ENCODE measurements at places on chromosomes 4 and X. TPM values are rescaled to one million over a fixed set of nuclear protein-coding genes. Genes with fewer than 3 reads are reported as not detected.

Gene CCSER1
- 0.19 TPM for total RNA-seq

Gene LUZP4
- not detected for total RNA-seq

Gene PARM1
- not detected for total RNA-seq

Gene ETDC
- total RNA-seq, result not detected

Gene SOX3
- total RNA-seq, result not detected

Gene EXOC1L
- not detected for total RNA-seq

Gene PORCN
- total RNA-seq, result 113 TPM

Gene RRH
- total RNA-seq, result not detected

Gene ARHGAP6
- not detected for total RNA-seq

Gene TCEANC
- 3.9 TPM for total RNA-seq

All from mammary epithelial cell (primary cell).